ENCODE measurements at places on chromosomes 6 and 20.

- no peak for DNase-seq
These were observed 489.3 kb upstream of the FLRT3 start for GRCh38 chr20:14826543-14827313.

GRCh38 chr20:1535420-1536175 lies 21.9 kb downstream of the SIRPD start:
- DNase-seq = peak; percentile 26

- no peak for DNase-seq
These were observed 67.4 kb upstream of the TOP1 start for GRCh38 chr20:40961176-40961575.

- DNase-seq = peak; percentile 90
These were observed 5.1 kb downstream of the GABBR1 start for GRCh38 chr6:29627755-29628418.

- no peak for DNase-seq
These were observed 193.4 kb downstream of the CD83 start for GRCh38 chr6:14310960-14311359.

DNA sequence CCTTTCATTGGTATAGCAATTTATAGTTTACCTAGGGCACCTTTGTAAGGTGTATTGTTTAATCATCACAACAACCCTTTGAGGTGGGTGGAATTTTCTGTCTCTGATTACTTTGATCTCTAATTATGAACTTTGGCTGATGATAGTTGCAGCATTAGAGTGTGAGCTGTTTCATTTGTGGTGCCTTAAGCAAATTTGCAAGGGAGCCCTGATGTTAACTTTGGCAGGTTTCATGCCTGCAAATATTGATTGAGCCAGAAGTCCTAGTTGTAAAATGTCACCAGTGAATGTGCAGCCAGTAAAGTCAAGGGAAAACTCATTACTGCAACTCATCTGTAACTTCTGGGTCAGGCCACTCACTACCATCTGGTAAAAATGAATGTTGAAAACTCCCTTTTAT lies 29.8 kb downstream of the CTNNBL1 start:
- no peak for DNase-seq

- DNase-seq = no peak
These were observed 6.3 kb upstream of the RAMACL start for GRCh38 chr6:166592821-166593220.

- DNase-seq = peak; percentile 12
These were observed 16.3 kb upstream of the FOXC1 start for GRCh38 chr6:1593286-1593957.
